DND-41 (cell line): ENCODE measurements at places on chromosomes 4 and X.

GRCh38 chr4:152917543-152918395 lies 18.4 kb upstream of the FHDC1 start:
- H3K27me3 ChIP-seq: no peaks in the 10 kb centered on the region
- H3K4me3 ChIP-seq: no peak overlapping the region
- DNase-seq: no peak
- H3K4me1 ChIP-seq: no peaks in the 10 kb centered on the region
- no peak overlapping the region for H3K27ac ChIP-seq
- no peaks in the 10 kb centered on the region for H3K36me3 ChIP-seq

DNA sequence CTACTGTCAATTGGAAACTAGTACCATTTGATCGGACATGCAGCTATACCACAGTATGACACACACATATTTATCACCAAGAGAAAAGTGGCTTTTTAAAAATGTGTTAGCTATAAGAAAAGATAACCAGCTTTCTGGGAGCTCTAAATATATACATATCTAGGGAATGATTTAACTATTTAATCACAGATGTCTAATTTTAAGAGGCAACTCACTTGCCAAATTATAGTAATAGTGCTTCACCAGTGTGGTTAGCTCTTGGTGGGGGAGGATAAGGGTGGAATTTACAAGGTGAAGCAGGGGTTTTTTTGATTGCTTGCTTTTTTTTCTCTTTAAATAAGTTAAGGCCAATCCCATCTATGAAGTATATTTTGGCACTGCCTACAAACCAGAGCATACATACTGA lies 547.7 kb upstream of the DIPK2B start:
- H3K4me1 ChIP-seq: peaks cover under 1% of the 10 kb centered on the region; the same call in 1 of the 2 replicates
- DNase-seq: no peak
- H3K4me3 ChIP-seq: no peak overlapping the region
- peaks cover 25% of the 10 kb centered on the region; the same call in 1 of the 2 replicates for H3K36me3 ChIP-seq

DNA sequence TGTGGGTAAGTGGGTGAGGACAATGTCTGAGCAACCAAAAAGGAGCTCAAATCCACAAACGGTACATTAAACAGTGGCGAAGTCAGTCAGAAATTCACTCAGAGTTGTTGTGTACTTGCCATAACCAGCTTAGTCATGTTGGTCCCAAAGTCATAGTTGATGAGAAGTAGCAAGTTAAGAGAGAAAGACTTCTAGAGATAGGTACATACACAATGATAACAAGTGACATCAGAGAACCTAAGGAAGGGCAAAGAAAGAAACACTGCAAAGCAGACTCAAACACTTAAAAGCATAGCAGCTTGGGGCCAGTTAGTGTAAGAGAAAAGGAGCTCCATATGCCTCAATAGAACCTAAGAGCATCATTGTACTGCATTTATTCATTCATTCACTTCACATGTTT lies 30.2 kb downstream of the DYNLT3 start:
- H3K4me1 ChIP-seq: peaks cover 75% of the 10 kb centered on the region
- no peak overlapping the region for H3K4me3 ChIP-seq
- peak overlapping the region; percentile 85 for H3K27ac ChIP-seq
- no peak for DNase-seq

DNA sequence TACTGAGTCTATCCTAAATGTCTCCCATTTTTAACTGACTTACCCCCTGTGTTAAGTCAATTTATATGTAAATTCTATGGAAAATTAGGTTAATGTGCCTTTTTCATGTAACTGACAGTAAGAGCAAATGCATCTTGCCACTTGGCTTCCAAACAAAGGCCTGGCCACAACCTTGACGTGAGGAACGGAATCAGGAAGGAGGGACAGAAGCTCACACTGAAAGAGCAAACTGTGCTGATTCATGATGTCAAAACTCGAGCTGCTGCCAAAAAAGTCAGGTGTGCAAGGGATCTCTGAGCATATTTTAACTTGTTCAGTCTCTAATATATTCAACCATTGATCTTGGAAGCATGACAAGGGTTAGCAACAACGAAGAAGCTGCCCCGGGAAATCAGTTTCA lies 35.8 kb downstream of the GPM6A start:
- no peak for DNase-seq
- no peak overlapping the region for H3K27ac ChIP-seq
- H3K4me3 ChIP-seq: no peak overlapping the region
- no peaks in the 10 kb centered on the region for H3K27me3 ChIP-seq
- peaks cover 4% of the 10 kb centered on the region for H3K4me1 ChIP-seq
- H3K36me3 ChIP-seq: no peaks in the 10 kb centered on the region

GRCh38 chr4:85780664-85781063 lies 305.7 kb downstream of the ARHGAP24 start:
- no peak overlapping the region for H3K4me3 ChIP-seq
- no peak overlapping the region for H3K27ac ChIP-seq

DNA sequence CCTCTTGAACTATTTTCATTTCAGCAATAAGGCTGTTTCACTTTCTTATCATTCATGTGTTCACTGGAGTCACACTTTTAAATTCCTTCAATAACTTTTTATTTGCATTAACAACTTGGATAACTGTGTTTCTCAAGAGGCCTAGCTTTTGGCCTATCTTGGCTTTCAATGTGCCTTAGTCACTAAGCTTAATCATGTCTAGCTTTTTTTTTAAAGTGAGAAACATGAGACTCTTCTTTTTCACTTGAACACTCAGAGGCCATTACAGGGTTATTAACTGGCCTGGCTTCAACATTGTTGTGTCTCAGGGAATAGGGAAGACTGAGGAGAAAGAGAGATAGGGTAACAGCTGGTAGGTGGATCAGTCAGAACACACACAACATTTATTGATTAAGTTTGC lies 64.0 kb upstream of the VCX2 start:
- H3K4me3 ChIP-seq: no peak overlapping the region
- H3K27me3 ChIP-seq: no peaks in the 10 kb centered on the region
- no peaks in the 10 kb centered on the region for H3K4me1 ChIP-seq
- H3K27ac ChIP-seq: no peak overlapping the region

DNA sequence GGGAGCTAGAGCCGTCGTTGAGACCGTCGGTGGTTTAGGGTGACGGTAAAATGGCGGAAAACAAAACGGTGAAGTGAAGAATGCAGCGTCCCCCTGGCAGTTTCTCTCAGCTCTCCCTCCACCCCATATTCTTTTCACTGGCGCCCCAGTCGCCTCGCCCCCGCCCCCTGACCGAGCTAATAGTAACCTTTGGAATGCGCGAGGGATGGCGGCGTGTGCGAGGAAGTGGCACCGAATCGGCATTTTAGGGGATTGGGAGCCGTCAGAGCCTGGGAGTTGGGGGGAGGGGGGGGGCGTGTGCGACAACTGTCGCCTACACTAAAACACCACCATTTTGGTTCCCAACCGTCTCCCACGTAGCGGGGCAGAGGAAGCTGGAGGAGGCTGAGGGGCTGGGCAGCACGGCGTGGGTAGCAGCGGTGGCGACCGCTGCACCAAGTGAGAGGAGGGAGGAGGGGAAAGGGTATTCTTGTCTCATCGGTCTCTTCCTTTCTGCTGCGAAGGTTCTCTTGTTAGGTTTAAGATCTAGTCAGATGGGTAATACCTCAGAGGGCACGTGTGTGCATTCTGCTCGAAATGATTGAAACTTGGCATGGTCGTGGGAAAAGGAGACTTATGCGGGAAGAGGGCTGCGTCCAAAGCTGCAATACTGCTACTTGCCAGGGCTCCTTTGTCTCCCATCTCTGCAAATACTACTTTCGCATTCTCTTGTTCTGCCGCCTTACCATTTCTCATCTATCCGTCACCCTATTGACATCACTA lies 840 bp downstream of the ZNF711 start:
- peaks cover 25% of the 10 kb centered on the region for H3K4me1 ChIP-seq
- no peaks in the 10 kb centered on the region for H3K27me3 ChIP-seq
- H3K27ac ChIP-seq: peak overlapping the region; percentile 87
- peak overlapping the region; percentile 84 for H3K4me3 ChIP-seq
- DNase-seq: peak; percentile 53
- H3K36me3 ChIP-seq: peaks cover 10% of the 10 kb centered on the region; the same call in 1 of the 2 replicates

DNA sequence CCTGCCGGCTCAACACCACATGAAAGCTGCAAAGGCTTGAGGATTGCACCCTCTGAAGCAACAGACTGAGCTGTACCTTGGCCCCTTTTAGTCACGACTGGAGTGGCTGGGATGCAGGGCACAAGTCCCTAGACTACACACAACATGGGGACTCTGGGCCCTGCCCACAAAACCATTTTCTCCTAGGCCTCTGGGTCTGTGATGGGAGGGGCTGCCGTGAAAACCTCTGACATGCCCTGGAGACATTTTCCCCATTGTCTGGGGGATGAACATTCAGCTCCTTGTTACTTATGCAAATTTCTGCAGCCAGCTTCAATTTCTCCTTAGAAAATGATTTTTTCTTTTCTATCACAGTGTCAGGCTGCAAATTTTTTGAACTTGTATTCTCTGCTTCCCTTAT lies 123.5 kb upstream of the SMARCAD1 start:
- no peaks in the 10 kb centered on the region for H3K36me3 ChIP-seq
- no peak overlapping the region for H3K4me3 ChIP-seq
- DNase-seq: no peak

GRCh38 chrX:83845397-83845796 lies 15.5 kb upstream of the CYLC1 start:
- H3K27ac ChIP-seq: no peak overlapping the region
- H3K4me3 ChIP-seq: no peak overlapping the region

DNA sequence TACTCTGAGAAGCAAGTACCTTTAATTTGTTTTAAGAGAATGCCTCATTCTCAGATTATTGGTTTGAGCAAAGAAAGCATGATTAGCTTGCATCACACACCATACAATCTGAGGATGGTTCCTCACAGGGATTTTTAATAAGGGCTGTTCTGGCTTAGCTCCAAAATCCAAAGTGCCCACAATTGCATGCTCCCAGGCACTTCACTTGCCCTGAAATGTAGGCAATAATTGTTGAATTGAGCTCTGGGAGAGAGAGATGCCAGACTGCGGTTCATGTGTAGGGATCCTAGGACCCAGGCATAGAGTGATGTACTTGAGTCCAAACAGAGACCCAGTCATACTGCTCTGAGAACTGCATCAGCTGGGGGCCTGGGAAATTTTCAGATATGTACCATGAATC lies 358.4 kb upstream of the CXorf51B start:
- H3K36me3 ChIP-seq: no peaks in the 10 kb centered on the region
- H3K4me1 ChIP-seq: no peaks in the 10 kb centered on the region
- no peak overlapping the region for H3K4me3 ChIP-seq
- H3K27me3 ChIP-seq: no peaks in the 10 kb centered on the region
- no peak for DNase-seq

- no peaks in the 10 kb centered on the region for H3K36me3 ChIP-seq
- no peak overlapping the region for H3K4me3 ChIP-seq
- DNase-seq: peak; percentile 28
Measured at GRCh38 chr4:181528570-181529184, 714.5 kb upstream of the TENM3 start.

GRCh38 chrX:110402850-110403221 lies 44.2 kb downstream of the RTL9 start:
- H3K27ac ChIP-seq: no peak overlapping the region
- DNase-seq: no peak
- no peaks in the 10 kb centered on the region for H3K4me1 ChIP-seq
- H3K36me3 ChIP-seq: no peaks in the 10 kb centered on the region

- peaks cover 87% of the 10 kb centered on the region for H3K36me3 ChIP-seq
- peaks cover 63% of the 10 kb centered on the region for H3K4me1 ChIP-seq
- H3K4me3 ChIP-seq: no peak overlapping the region
- peak overlapping the region; percentile 33 for H3K27ac ChIP-seq
Measured at GRCh38 chr4:71006203-71006907, 12.9 kb downstream of the DCK start.

DNA sequence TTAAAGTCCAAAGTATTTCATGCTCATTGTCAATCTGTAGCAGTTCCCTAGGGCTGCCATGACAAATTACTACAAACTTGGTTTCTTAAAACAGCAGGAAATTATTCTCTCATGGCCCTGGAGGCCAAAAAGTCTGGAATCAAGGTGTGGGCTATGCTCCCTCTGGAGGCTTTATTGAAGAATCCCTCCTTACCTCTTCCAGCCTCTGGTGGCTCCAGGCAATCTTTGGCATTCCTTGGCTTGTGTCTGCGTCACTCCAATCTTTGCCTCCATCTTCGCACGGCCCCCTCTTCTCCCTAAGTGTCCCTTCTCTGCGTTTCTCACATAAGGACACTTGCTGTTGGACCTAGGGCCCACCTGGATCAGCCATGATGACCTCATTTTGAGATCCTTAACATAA lies 170.4 kb downstream of the SMIM20 start:
- H3K27ac ChIP-seq: no peak overlapping the region
- no peaks in the 10 kb centered on the region for H3K27me3 ChIP-seq
- H3K4me1 ChIP-seq: no peaks in the 10 kb centered on the region

GRCh38 chrX:123504047-123504446 lies 228.8 kb downstream of the THOC2 start:
- no peak overlapping the region for H3K27ac ChIP-seq
- no peaks in the 10 kb centered on the region for H3K27me3 ChIP-seq
- H3K4me3 ChIP-seq: no peak overlapping the region
- DNase-seq: no peak

- H3K36me3 ChIP-seq: no peaks in the 10 kb centered on the region
- H3K4me3 ChIP-seq: no peak overlapping the region
- DNase-seq: peak; percentile 18
- peaks cover 13% of the 10 kb centered on the region for H3K4me1 ChIP-seq
Measured at GRCh38 chr4:180827232-180828009, 1415.8 kb upstream of the TENM3 start.

DNA sequence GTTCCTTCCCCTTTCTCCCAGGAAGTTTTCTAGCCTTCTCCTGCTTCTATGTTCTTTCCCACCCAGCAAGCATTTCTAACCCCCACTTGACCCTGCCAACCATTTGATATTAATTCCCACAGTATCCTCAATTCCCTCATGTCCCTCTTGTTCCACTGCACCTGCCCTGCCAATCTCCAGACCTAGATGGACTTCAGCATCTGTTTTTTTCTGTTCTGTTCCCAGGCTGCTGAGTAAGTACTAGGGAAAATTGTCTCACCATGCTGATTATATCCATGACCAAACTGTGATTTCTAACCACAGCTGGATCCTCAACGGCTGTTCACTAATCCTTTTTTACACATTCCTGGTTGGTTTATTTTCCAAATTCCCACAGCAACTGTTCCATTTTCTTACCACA lies 37.7 kb downstream of the CLCN5 start:
- H3K27ac ChIP-seq: no peak overlapping the region
- H3K36me3 ChIP-seq: no peaks in the 10 kb centered on the region
- no peak for DNase-seq
- no peak overlapping the region for H3K4me3 ChIP-seq

- H3K4me3 ChIP-seq: no peak overlapping the region
- no peaks in the 10 kb centered on the region for H3K4me1 ChIP-seq
- H3K27ac ChIP-seq: no peak overlapping the region
- no peak for DNase-seq
- H3K27me3 ChIP-seq: no peaks in the 10 kb centered on the region
Measured at GRCh38 chr4:20889901-20890300, 189.6 kb downstream of the PACRGL start.

GRCh38 chr4:185831125-185831815 lies 19.3 kb upstream of the SORBS2 start:
- H3K27me3 ChIP-seq: no peaks in the 10 kb centered on the region

GRCh38 chr4:165402375-165402774 lies 23.6 kb downstream of the CPE start:
- no peaks in the 10 kb centered on the region for H3K36me3 ChIP-seq
- DNase-seq: no peak
- H3K4me1 ChIP-seq: no peaks in the 10 kb centered on the region
- no peak overlapping the region for H3K27ac ChIP-seq
- no peaks in the 10 kb centered on the region for H3K27me3 ChIP-seq
